Choroid plexus epithelial cell (primary cell): ENCODE measurements at places on chromosomes 16 and 17.

DNA sequence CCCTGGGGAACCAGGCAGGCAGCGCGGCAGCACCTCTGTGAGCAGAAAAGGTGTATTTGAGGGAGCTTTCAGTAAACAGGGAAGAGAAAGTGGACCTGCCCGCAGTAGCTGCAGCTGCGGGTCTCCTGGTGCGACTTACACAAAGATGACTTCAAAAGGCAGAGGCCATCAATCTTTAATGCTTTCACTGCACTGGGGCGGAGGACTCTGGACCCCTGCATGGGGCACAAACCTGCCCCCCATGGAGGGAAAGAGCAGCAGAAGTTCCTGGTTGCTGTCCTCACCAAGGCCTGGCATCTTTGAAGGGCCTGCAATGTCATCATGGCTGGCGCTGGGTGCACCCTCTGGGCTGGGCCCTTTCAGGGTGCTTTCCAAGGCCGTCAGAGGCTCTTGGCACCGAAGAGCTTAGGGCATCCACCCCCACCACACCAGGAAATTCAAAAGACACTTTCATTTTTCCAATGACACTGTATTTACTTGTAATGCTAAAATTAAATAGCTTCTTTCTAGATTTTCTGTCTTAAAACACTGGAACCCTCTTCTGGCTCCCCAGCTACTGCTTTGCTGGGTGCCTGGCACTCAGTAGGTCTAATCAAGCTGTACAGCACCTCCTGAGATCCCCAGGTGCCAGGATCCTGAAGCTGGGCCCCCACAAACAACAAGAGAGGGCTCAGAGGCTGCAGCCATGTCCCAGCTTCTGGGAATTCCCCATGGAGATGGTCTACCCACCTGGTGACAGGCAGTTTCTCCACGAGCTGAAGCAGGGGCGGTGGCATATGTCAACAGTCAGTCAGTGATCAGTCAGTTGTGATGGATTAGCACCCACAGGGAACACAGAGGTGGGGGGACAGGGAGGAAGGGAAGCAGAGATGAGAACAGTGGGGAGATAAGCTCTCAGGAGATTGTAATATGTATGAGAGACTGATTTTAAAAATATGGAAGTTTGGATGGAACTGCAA is 2.1 kb upstream of the CACNG1 start:
- no peak for DNase-seq

DNA sequence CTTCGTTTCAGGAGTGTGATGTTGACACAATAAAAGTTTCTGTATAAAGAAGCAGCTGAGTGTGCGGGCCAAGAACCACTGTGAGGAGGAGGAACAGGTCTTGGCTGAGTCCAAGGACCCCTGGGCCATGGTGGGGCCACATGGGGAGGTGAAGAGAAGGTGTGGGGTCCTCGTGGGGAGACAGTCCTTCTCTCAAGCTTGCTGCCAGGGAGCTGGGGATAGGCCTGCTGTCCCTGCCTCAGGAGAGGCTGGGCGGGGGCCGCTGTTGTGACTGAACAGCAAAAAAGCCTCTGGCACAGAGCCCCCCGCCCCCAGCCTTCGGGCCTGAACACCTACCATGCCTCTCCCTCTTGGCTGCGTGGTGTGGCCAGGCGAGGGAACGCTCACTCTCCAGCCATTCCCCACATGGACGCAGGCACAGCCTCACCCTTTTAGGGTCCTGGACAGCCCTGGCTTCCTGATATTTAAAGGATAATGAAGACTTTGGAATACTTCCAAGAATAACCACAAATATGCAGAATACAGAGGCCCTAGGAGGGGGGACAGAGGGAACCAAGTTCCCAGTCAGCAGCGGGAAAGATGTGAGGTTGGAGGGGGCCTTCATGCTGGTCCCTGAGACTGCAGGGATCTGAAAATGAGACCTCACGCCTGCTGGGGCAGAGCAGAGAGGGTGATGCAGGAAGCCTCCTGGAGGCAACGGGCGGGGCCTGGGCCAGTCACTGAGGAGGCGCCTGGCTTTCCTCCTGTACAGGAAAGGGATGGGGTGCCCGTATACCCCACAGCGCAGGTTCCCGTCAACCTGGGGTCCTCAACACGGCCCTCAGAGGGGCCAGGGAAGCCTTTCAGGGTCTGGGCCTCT is 100.0 kb upstream of the CREBBP start:
- DNase-seq: peak; percentile 87

DNA sequence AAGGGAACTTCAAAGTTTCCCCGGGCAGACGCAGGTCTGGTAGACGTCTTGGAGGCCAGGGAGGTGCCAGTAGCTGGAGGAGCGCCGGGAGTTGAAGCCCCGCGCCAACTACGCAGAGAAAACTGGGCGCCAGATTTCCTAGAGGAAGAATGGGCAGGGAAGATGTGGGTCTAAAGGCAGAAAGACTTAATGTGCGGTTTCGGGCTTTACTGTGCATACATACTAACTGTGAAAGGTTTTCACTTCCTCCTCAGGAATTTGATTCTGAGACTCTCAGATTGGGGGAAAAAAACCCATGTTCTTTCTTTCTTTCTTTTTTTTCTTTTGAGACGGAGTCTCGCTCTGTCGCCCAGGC is 331 bp upstream of the ZNF287 start:
- no peak for DNase-seq

DNA sequence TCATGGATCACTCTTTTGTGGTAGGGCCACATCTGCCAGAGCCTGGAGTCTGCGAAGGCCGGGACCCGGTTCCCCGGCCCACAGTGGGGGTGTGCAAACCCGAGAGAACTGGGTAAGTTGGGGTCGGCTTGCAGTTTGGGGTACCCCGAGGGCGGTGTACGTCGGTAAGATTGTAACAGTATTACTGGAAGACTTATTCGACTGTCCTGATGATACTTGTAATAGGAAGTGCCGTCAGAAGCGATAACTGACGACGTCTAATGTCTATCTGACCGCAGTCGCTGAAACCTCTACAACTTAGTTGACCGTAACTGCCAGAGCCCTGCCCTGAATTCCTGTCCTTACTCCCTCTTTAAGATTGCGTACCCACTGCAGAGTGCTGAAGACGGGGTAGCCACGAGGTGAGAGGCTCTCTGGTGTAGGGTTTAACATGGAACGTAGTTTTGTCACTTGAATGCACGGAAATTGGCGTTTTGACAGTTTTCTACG is 24.0 kb downstream of the TRPV2 start:
- DNase-seq: peak; percentile 47

DNA sequence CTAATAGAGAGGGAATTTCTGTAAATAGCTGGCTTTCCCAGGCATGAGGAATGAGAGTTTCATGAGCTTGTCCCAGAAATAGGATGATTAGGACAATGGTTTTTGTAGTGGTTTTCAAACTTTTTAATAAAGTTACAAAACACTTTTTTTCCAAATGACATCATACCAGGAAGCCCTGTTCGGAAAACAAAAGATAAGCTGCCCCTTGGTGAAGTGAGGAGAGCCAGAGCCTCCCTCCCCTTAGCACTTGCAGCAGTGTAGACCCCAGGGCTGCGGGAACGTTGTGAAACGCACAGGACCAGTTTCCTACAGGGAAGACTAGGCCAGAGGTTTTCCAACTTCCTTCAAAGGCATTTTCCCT is 7.6 kb downstream of the FBRS start:
- no peak for DNase-seq

- DNase-seq: peak; percentile 64
Observed at GRCh38 chr16:4846503-4846900, 586 bp downstream of the GLYR1 start.

DNA sequence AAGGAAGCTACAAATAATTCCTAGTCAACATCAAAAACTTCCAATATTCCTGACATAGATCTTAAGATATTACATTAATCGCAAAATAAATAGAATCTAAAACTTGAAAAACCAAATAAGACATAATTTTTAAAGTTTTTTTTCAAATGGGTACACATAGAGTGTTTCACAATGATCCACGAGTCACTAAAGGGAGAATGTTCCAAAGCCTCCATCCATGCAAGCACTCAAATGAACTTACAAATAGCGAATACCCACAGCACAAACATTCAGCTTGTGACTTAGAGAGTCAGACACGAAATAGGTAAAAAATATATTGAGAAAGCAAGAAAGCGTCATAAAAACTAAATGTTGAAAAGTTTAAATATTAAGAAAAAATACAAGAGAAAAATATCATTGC is 65.7 kb downstream of the CEP112 start:
- peak; percentile 41 for DNase-seq

DNA sequence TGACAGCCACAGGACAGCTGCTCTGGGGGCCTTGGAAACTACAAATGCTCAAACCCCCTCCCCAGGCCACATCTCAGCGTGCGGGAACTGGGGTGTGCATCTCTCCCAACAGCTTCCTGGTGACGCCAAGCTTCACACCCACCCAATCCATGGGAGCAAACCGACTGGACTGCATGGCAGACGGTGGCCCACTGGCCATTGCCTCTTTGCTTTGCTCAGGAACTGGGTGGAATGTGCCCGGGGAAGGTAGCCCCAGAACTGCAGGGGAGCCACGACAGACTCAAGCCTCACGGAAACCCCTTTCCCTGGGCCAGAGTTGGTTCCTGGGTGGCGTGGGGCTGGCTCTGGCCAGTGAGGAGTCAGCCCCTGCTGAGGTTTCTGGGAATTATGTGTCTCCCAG is 5.2 kb upstream of the C16orf95 start:
- no peak for DNase-seq

DNA sequence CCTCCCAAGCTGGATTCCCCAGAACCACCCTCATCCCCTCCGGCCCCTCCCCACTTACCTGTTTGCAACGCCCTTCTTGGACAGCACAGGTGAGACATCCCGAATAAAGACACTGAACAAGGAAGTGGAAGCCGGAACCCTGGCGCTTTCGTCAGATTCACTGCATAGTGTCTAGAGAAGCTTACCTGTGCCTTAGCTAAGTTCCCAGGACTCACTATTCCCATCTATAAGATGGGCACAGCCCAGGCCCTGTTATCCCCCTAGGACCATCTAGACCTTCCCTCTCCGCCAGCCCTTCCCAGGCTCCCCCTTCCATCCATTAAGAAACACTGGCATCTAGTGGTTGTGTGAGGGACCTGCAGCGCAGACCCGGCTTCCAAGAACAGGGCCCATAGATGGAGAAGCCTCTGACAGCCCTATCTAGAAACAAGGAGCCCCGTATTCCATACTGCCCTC is 26.9 kb upstream of the RPL38 start:
- peak; percentile 79 for DNase-seq

DNA sequence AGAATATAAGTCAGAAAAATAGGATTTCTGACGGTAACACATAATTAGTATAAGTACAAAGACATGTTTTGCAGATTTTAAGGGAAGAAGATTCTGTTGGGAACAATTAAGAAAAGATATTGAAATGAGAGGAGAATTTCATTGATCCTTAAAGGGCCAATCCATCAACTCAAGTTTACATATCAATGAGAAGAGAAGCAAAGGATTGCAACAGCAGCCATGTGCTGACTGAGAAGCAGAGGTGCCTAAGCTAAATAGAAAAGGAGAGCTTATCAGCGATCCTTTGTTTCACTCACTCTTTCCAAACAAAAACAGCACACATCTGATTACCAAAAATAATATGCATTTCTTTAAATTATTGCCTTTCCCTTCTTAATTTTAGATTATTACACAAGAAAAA is 94.6 kb downstream of the ITFG1 start:
- no peak for DNase-seq

GRCh38 chr17:35740997-35741931 is 9.8 kb downstream of the RASL10B start:
- DNase-seq: no peak
